ENCODE measurements at places on chromosomes 4 and X. TPM values are rescaled to one million over a fixed set of nuclear protein-coding genes. Genes with fewer than 3 reads are reported as not detected.
A peak's percentile ranks its signal among the peaks of the same experiment; 100 is the strongest.

GRCh38 chrX:142156567-142156966 is 48.5 kb downstream of the MAGEC2 start:
- no peak for DNase-seq

DNA sequence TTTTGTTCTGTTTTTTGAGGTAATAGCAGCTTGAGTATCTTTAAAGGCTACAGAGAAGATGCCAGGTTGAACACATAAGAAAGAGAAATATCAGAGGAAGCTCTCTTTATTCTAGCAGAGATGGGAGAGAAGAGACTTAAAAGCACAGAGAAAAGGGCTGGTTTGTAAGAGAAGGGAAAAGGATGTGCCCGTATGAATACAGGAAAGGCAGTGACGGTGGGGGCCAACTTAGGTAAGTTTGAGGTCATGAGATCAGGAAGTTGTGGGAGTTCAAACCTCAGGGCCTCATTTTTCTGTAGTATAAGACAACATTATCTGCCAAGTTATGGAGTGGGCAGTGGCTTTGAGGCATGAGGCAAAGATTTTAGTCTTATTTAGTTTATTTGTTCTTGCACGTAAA is 121.3 kb upstream of the S100G start:
- DNase-seq: peak; percentile 68

DNA sequence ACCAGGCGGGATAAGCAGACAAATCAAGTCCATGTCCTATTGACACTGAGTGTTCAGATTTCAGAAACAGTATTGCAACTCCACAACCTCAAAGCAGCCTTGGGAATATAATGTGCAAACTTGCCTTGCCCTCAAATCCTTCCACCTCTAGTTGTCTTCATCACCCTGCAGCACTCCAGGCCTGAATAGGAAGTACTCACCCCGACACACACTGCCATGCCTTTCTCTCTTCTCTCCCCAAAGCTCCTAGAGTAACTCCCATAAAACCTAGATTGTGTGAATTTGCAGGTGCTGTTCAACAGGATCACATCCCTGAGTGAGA is 19.6 kb downstream of the ACSL1 start:
- no peak for DNase-seq

GRCh38 chr4:113955948-113956347 is 23.5 kb downstream of the ARSJ start:
- DNase-seq: no peak

GRCh38 chr4:30776921-30777415 is 56.8 kb downstream of the PCDH7 start:
- no peak for DNase-seq

GRCh38 chr4:173008436-173008835 is 160.2 kb upstream of the GALNT7 start:
- DNase-seq: no peak

GRCh38 chrX:55004231-55004630 is 4.1 kb downstream of the APEX2 start:
- no peak for DNase-seq

DNA sequence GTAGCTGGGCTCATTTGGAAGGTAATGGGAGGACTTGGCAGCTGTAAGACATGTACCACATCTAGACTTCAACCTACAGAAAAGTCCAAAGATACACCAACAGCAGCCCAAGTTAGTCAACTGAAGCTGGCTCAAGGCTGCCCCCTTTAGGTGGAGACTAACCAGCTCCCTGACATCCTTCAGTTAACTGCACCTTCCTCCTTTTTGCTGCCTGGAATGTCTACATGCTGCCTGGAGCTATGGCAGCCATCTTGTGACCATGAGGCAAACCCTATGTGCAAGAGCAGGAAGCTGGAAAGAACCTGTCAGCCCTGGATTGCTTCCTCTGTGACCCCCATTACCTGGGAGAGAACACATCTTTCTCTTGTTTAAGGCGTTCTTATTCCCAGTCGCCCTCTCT is 25.8 kb downstream of the ARSD start:
- no peak for DNase-seq

- DNase-seq: no peak
Measured at GRCh38 chr4:67130411-67130810, 414.9 kb downstream of the CENPC start.

GRCh38 chrX:133926809-133927208 is 58.6 kb downstream of the GPC3 start:
- DNase-seq: no peak

DNA sequence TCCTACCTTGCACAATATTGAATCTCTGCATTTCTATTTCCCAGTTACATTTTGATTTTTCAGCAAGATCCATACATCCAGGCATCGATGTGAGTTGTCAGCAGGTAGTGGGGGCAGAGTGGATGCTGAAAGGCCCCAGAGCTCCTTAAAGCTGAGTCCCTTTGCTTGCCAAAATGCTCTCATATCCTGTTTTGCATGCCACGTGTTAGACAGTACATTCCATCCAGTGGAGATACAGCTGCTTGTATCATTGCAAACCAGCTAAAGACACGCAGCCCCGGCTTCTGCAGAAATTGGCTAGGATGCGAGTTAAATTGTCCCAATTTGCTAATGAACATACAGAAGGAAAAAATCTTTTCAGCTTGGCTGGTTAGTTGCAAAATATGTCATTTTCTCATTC is 179.6 kb upstream of the MXRA5 start:
- DNase-seq: no peak

DNA sequence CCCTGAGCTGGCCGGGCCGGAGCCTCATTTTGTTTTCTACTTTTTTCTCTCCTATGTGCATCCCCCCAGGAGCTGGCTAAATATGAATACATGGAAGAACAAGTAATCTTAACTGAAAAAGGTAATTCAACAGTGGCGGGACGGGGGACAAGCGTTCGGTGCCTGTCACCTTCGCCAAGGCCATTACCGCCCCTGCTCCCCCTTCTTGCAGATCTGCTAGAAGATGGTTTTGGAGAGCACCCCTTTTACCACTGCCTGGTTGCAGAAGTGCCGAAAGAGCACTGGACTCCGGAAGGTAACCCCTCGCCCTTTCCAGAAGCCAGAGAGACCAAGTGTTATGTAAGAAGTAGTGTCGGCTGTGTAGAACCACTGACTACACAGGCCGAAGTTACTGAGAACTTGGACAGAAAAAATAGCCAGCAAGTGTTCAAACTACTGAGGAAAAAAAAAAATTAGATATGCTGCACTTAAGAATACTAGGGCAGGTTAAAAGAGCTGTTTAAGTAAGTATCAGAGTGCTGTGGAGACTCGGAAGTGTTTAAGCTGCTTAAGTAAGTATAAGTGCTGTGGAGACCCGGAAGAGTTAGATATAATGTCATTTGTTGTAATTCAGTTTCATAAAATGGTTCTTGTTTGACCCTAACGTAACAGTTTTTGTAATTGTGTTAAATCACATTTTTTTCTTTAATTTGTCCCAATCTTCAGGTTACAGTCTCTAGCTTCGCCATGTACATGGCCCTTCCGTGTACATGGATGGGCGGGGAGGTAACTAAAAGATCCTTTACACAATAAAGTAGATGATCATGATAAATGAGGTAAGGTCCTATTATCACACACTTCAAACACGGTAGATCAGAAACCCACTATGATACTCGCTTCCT is 856 bp downstream of the SAT1 start:
- no peak for DNase-seq

DNA sequence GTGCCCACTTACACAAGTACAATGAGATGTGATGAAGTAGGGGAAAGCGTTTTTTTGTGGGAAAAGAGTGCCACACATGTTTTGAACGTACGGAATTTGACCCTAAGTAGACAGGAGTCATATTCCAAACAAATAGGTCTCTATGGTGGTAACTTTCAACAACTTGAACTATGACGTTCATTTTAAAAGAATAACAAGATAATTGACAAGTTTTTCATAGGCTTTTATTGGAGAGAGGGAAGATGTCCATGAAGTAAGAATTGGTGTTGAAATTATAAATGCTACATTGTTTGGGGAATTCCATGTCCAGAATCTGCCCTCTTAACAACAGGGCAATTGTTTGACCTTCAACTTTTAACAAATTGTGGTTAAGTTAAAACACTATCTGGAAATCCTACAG is 126.5 kb downstream of the GASK1B start:
- no peak for DNase-seq

The MTCP1 gene
- 18.9 TPM for total RNA-seq

DNA sequence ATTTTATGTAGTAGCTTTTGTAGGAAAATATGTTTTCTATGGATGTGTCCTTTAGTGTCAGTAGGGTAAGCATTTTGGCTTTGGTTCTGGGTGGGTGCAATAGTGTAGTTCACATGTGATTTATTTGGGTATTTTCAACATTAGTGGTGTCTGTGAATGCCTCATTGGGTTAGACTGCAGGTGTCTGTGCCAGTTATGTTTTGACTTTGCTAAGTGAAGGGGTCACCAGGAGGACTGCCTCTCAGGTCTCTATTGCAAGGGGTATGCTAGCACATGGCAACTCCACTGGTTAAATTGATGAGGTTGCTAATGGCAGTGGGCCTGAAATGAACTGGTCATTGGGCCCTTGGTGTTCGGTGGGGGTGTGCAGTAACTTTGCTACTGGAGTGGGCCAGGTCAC is 467.1 kb downstream of the NAF1 start:
- no peak for DNase-seq

DNA sequence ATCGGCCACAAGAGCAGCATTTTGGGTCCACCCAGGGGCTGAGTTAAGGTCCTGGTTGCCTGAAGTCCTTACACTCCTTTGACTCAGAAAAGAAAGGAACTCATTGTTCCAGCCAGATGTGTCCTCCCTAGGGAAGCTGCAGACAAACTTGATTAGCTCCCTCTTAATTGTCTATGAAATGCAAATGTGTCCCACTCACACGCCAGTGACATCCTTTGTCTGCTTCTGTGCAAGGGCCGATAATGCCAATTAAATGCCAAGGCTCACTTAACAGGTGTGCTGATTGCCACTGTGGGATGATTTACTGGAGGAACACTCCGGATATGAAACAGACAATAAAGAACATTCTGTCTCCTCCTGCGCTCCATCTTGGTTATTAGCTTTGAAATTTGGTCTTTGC is 332.9 kb upstream of the CPEB2 start:
- no peak for DNase-seq

The TRPC5OS gene
- total RNA-seq: not detected

GRCh38 chr4:88866862-88867550 is 169.4 kb upstream of the NAP1L5 start:
- no peak for DNase-seq

GRCh38 chr4:7135389-7135746 is 57.0 kb upstream of the SORCS2 start:
- DNase-seq: no peak

GRCh38 chrX:53319614-53320542 is 38.5 kb upstream of the IQSEC2 start:
- DNase-seq: no peak

- DNase-seq: no peak
Measured at GRCh38 chrX:69116077-69116476, 49.2 kb downstream of the PJA1 start.

- DNase-seq: no peak
Measured at GRCh38 chr4:2370597-2371320, 47.7 kb downstream of the ZFYVE28 start.

The ATP2B3 gene
- not detected for total RNA-seq

DNA sequence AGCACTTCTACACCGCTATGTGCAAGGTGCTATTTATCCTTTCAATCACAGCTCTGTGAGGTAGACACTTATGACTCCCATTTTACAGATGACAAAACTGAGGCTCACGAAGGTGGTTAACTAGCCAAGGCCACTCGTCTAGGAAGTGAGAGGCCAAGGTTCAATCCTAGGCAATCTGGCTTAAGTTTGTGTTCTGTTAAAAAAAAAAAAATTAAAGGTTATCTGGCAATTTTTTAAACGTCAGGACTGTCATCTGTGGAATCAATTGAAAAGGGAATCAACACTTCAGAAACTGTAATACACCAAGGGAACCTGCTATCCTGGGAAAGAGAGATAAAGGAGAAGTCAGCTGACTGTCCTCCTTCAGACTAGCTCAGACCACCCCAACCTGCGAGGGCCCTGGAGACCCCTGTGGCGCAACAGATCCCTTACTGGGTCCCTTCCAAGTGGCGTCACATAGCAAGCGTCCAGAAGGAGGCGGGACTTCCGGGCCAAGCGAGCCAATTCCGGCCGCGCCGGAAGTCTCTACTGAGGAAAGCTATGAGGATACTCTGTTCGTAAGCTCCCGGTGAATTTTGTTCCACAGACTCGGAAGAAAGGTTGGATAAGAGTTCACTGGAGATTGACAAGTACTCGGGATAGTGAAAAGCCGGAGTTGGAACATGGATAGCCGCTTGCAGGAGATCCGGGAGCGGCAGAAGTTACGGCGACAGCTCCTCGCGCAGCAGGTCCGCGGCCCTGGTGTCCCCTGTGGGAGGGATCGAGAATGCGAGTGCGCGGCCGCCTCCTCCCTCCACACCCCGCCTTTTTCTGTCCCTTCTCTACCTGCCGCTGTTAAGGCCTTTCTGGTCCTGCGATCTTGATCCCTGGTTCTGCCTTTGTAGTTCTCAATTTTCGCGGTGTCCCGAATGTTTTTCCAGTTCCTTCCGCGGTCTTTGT is at the start of gene METTL14:
METTL14 (plus strand) TSS at position 520 of the 939 bp plus-strand sequence; CDS start at position 663, 143 bp downstream.
- DNase-seq: peak; percentile 74

GRCh38 chr4:165079476-165079875 is 25.8 kb downstream of the TRIM75 start:
- no peak for DNase-seq

GRCh38 chrX:2370456-2370855 is 130.3 kb downstream of the DHRSX start:
- no peak for DNase-seq

- DNase-seq: no peak
Measured at GRCh38 chr4:83381173-83381572, 46.5 kb upstream of the HPSE start.

The PABPC1L2B gene
- not detected for total RNA-seq

The SPANXA2 gene
- not detected for total RNA-seq

- DNase-seq: no peak
Measured at GRCh38 chr4:7742807-7743280, 196.8 kb downstream of the AFAP1 start.

- DNase-seq: no peak
Measured at GRCh38 chrX:18210470-18210869, 10.2 kb downstream of the BEND2 start.
